ENCODE measurements at places on chromosomes 12 and 14.

DNA sequence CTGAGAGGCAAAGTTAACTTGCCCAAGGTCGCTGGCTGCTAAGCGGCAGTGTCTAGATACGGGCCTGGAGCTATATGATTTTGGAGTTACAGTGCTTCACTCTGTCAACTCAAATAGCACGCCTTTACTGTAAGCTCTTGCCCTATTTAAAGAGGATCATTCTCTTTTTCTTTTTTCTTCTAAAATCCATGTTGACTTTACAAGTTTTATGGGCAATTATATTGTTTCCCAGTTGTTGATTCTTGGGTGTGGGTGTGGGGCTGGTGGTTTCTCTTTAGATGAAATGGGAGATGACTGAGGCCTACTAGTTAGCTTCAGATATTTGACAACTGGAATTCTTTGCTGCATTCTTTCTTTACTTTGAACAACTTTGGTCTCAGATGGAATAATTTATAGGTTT, 70.7 kb downstream of the C12orf75 start:
- DNase-seq, result no peak

DNA sequence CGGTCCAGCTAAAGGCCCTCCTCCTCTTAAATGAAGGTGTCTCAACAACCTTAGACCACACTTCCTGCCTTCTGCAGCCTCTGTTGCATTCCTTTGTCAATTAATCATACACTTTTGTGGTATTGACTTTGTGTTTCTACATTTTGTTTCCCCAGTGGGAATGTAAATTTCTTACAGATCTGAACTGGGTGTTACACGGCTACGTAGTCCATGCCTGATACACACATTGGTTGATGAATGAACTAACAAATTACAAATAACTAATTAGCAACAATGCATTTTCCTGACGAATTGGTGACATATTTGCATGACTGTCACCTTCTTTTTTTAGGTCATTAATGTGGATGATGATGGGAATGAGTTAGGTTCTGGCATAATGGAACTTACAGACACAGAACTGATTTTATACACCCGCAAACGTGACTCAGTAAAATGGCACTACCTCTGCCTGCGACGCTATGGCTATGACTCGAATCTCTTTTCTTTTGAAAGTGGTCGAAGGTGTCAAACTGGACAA, 15.2 kb upstream of the CCT2 start:
- no peak for DNase-seq

DNA sequence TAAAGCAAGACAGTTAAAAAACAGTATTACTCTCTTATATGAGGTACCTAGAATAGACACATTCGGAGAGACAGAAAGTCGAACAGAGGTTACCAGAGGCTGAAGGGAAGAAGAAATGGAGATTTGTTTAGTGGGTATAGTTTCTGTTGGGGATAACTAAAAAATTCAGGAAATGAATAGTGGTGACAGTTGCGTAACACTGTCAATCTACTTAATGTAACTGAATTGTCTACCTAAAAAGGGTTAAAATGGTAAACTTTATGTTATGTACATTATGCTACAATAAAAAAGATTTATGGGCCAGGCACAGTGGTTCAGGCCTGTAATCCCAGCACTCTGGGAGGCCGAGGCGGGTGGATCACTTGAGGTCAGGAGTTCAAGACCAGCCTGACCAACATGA, 30.6 kb upstream of the SLC6A13 start:
- no peak for DNase-seq

DNA sequence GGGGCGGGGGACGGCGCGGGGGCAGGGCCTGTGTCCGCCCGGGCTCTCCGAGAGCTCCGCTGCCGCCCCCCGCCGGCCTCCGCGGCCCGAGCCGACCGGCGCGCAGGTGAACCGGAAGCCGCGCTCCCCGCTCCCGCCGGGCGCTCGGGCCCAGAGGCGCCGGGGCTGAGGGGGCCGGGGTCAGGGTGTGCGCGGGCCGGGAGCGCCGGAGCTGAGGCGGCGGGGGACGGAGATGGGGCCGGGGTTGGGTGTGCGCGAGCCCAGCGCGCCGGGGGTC, 431 bp downstream of the HIP1R start:
- peak; percentile 4 for DNase-seq

- no peak for DNase-seq
Observed at GRCh38 chr12:46786774-46787173, 39.0 kb downstream of the SLC38A4 start.
